ENCODE measurements at places on chromosomes 13 and 19.
A peak's percentile ranks its signal among the peaks of the same experiment; 100 is the strongest.

DNA sequence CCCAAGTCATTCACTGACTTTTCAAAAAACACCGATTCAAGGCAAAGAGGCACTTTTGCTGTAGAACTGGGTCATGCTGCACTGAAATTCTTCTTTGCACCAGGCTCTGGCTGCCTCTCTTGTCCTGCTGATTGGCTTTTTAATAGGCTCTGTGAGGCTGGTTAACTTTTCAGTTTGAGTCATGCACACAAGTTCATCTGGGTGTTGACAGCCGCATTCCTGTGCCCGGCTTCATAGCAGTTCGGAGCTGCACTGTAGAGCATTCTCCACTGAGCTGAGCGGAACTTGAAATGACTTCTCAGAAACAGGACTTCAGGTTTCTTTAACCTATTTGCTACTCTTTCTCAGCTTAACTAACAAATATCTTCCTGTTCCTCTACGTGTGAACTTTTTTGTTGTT is 978.3 kb downstream of the UQCRFS1 start:
- DNase-seq, result no peak

GRCh38 chr13:111644750-111645149 is 324.3 kb downstream of the TEX29 start:
- no peak for DNase-seq

DNA sequence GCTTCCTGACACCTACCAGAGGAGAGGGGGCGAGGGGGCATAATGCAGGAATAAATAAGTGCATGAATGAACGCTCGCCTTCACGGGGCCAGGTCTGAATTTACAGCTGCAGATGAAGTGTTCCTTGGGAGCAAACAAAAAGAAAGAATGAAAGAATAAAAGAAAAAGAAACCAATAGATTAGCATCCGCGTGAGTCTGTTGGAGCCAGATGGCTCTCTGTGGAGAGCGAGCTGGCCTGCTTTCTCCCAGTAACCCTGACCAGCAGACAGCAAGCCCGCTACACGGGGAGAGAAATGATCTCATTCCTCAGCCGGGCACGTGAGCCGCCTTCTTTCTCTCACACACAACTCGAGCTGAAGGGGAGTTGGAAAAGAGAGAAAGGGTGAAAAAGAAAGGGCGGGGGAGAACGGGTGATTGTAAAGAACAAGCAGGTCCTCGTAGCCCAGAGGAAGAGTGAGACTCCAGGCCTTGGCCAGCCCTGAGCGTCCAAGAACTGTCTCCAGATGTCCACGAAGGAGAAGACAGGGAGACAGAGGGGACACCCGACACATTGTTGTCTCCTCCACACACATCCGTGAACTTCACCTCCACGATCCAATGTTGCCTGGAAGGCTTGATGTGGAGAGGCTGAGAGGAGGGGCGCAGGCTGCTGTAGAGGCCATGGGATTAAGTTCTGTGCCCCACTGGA is 81.4 kb downstream of the RNASEH2B start:
- DNase-seq, result peak; percentile 53

DNA sequence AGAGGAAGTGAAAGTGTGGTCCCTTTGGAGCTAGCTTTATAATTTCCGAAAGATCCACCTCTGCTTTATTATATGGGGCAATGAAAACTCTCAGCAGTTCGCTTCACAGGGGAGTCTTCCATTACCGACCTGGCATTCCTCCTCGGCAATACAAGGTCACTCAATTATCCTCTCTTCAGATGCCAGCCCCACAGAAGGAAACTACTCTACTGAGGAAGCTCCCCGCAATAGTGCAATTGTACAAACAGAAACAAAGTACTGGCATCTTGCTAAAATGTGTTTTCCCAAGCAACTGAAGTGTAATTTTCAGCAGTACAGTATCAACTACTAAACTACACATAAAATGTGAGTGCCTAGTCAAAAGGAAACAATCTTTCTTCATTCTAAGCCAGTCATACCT is 702.0 kb downstream of the PCDH9 start:
- DNase-seq, result no peak

GRCh38 chr13:111211789-111212516 is 96.8 kb downstream of the ARHGEF7 start:
- no peak for DNase-seq

GRCh38 chr13:80871481-80871880 is 530.6 kb upstream of the SPRY2 start:
- no peak for DNase-seq

DNA sequence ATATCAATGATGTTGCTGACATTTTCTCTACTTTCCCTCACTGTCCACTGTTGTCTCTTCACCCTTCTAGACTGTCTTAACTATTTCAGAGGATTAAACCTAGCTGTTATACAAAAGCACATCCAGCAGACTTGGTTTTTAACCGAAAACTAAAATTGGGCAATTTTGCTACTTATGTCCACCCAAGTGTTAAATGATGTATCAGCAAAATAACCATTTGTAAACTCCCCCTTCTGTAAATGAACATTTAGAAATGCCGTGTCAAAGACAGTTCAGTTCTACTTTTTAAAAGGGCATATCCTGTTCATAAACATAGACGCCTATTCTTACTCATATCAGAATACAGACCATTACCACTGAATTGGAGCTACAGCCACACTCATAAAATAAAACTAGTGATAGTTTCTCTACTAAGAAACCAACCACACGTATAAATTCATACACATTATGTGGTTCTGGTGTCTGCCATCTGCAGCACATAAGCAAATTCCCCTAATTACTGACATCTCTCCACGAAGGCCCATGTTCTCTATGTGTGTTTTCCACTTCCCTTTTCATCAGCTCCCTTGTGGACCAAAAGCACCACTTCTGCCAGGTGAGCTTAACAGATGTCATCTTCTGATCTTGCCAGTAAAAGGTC is 1091.8 kb downstream of the PCDH9 start:
- DNase-seq, result no peak

- no peak for DNase-seq
Observed at GRCh38 chr13:80666782-80667552, 326.0 kb upstream of the SPRY2 start.

GRCh38 chr19:45364696-45365095 is 5.7 kb downstream of the ERCC2 start:
- DNase-seq, result no peak

Data from NCI-H446 (cell line).